ENCODE measurements at places on chromosomes 13 and 19.
A peak's percentile ranks its signal among the peaks of the same experiment; 100 is the strongest.

DNA sequence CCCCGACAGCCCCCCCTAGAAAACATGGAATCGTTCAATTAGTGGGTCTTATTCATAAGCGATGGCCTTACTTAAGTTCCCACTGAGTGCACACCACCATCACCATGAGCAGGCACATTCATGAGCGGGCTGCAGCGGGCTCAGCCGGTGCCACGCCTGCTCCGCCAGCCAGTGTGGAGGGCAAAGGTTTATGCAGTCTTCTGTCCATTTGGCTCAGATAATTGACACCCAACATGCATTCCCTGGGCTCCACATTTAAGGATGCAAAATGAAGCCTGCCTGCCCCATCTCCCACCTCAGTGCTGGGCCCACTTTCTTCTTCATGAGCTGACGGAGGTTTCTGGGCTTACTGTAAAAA lies 12.1 kb downstream of the C19orf12 start:
- DNase-seq, result no peak

DNA sequence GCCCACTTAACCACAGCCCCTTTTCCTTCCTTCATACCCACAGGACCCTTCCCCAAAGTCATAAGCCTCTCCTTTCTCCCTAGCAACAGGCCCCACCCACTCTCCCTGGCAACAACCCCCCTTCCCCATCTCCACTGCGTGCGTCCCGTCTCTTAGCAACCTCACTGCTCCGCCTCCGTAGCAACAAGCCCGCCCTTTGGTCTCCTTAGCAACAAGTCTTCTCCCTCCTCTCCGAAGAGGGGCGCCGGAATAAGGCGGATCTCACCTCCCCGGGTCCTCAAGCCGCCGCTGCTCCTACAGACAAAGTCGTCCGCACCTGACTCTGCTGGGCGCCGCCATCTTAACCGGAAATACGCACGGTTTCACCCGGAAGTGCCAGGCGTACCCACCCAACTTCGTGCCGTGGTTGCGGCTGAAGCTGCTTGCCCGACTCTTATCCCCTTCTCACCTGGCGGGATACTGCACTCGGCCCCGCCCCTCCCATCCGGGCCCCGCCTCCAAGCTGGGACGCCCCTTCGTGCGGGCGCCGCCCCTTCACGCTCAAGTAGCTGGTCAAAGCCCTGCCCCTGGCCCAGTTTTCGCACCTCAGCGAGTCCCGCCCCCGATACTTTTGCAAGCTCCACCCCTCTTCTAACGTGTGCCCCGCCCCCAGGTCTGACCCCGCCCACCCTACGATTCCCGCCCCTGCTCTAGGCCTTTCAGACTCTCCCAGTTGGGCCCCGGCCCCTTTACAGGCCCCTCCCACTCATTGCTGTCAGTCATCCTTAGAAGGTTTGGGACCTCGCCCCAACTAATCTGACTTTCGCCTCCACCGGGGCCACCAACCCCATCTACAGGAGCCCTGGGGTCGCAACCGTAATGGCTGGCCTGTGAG lies at the start of gene HSPBP1:
HSPBP1 (minus strand) TSS at position 341 of the 874 bp plus-strand sequence. CDS start 502 bp downstream, outside the sequence.
- peak; percentile 95 for DNase-seq

GRCh38 chr13:53041968-53042516 lies 13.4 kb downstream of the OLFM4 start:
- no peak for DNase-seq

DNA sequence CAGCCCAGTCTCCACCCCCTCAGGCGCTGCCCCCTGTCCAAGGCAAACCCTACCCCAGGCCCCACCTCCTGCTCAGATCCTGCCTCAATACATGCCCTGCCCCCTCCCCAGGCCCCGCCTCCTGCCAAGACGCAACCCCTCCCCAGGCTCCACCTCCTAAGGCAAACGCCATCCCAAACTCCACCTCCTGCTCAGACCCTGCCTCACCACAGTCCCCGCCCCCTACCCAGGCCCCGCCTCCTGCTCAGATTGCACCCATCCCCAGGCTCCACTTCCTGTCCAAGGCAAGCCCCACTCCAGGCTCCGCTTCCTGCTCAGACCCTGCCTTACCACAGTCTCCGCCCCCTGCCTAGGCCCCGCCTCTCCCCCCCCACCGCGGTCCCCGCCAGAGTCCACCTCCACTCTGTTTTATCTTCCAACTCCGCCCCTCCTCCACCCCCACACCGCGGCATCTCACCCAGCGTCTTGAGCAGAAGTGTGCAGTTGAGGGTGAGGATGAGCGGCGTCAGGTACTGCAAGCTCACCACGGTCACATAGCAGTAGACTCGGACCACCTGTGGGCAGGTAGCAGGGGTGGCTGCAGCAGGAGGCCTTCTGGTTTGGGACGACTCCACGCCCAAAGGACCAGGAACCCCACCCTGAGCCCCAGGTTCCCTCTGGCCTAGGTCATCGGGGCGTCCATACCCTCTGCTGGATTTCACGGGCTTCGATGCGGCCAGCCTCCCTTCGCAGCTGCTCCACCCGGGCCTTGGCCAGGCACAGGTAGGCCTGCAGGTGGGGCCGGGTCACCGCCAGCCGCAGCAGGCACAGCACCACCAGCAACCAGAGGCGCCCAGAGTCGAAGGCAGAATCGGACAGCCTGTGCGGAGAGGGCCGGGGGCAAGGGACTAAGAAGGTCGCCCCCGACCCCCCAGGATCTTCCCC lies 17.7 kb downstream of the TMEM161A start:
- no peak for DNase-seq

All from NCI-H510A treated with DMSO at 0.1 percent for 48 hours (cell line).